ENCODE measurements at places on chromosomes 6 and 20.

DNA sequence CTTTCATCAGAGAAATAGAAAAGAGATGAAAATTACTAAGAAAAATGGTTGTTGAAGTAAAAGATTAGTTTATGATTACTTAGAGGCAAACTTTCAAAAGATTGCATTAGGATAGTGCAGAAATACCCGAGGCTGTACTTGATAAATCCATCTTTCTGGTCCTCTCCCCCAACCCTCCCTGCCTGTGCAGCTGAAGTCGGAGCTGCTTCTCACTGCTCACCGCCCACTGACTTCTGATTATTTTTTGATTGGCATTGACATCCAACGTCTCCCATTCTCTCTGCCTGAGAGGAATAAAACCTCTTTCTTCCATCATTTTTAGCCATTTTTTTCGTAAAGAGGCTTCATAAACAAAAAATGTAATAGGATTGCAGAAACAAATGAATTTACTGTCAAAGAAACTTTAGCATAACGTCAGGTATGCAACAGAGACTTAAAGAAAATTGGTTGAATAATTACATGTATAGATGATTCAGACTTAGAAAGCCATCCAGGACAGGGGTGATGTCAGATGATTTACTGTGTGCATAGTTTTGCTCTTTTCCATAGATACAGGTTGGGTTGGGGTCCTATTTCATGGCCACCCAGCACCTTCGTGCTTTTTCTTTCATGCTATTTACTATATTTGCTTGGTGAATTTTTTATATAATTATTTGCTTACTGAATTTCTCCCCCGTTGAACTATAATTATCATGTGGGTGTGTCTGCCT, 53.6 kb upstream of the EDN3 start:
- no peak for DNase-seq

DNA sequence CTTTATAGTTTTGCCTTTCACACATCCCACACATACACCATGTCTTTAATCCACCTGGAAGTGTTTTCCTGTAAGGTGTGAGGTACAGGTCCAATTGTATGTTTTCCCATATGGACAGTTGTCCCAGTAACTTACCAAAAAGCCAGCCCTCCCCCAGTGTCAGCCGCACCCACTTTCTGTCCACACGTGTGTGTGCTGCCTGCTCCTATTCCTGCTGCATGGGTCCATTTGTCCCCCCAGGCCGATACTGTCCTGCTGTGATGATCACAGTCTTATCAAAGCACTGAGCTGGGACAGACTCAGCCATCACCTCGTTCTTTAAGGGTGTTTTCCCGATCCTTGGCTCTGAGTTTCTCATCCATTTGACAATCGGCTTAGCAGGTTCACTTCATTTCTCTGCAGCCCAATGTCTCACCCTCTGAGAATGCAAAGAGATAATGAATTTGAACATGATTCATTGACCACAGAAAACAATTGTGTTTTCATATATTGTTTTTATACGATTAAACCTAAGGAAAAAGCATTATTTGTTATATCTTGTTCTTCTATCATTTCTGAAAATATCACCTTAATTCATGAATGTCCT, 9.6 kb downstream of the VSX1 start:
- DNase-seq = no peak

DNA sequence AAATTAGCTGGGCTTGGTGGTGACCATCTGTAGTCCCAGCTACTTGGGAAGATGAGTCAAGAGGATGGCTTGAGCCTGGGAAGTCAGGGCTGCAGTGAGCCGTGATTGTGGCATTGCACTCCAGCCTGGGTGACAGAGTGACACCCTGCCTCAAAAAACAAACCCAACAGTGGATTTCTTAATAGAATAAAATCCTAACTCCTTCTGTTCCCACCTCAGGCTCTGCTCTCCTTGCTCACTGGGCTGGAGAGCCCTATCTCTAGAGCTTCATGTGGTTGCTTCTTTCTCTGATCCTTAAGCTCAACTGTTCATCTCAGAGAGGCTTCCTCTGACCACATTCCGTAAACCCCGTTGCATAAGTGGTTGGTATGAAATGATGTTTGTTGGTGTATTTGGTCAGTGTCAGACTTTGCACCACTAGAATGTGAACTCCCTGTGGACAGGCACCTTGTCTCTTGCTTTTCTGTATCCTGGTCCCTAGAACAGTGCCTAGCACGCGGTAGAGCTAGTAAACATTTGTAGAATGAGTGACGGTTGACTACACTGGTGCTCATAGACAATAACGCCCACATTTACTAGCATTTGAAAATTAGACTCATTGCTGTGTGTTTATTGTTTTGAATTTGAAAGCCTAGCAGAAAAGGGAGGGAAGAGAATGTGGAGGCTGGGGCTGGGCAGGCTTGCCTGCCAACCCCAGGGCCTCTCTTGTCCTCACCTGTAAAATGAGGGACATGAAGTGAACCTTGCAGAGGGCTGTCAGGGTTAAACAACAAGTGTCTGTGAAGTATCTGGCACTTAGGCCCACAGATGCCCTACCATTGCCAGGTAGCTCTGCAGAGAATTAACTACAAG, 4.2 kb downstream of the MAPRE1 start:
- DNase-seq = no peak

DNA sequence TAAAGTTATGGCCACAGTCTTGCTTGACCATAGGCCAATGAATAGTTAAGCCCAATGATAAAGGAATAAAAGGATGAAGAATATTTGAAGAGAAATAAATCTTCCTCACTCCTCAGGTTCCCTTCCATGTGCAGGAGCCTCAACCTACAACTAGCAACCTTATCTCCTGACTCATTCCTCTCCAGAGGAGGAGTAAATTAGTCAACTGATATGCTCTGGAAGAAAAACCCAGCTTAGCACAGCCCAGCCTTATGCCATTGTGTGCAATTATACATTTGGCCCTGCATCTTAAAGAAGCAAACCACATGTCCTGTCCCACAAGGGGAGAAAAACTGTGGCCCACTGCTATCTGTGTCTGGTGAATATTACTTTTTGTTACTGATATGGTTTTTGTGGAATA, 82.1 kb downstream of the PHIP start:
- no peak for DNase-seq

DNA sequence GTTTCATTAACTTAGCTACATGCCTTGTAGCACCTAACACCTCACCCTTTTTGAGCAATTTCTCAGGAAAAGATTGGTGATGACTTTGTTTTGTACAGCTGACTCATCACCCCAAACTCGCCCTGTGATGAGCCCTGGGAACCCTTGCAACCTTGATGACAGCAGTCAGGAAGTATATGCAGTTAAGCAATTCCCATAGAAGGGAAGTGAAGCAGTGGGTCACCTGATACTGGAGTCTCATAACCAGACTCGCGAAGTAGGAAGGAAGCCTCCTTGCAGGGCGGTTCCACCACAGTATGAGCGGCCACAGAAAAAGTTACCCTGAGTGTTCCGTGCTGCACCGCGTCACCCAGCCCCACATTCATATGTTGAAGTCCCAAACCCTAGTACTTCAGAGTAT, 82.0 kb upstream of the EDN1 start:
- DNase-seq = peak; percentile 88

- DNase-seq = no peak
These were observed 72.3 kb downstream of the SLC16A10 start for GRCh38 chr6:111159633-111160032.

DNA sequence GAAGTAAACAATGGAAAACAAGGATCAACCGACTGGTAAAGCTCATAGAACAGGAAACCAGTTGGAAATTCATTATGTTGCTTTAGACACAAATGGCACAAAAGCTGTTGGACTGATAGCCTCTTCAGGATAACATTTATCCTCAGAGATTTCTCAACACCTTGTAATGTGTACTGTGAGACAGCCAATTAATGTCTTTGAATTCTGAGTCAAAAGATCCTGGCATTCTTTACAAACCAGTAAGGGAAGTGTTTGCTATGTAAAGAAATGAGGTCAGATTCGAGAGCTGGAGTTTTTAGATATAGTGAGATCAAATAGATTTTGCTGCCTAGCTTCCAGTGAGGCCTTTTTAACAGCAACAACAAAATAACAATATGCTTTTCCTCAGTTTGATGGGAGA, 439.2 kb downstream of the C6orf118 start:
- DNase-seq = no peak

DNA sequence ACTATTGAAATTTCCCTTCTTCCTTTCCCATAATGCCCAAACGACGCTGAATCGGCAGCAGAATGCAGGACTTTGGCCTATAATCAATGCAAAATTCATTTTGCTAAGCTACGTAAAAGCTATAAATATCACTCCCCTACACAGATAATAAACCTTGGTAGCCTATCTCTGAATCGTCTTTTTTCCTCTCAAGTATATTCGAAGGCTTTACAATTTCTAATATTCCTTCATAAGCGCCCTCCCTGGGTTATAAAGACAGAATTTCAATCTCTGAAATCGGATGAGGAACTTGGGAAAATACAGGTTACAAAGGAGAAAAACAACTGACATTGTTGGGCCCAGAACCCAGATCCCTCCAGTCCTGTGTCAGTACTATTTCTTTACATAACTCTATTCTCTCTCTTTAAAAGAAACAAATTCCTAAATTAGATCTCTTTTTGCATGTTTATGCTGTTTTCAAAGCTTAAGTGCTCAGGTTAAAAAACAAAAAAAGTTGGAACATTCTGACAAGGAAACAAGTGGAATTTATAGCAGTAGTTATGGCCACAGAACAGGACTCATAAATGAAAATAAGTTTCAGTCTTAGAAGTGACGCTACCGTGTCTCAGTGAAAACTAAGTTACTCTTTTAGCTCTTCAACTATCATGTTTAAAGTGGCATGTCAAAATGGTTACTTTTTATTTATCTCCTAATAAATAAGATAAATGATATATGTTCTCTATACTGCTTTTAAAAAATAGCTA, 84.5 kb downstream of the SESN1 start:
- DNase-seq = no peak

- DNase-seq = no peak
These were observed 302.7 kb downstream of the QKI start for GRCh38 chr6:163717106-163717764.

- DNase-seq = no peak
These were observed 37.6 kb downstream of the GPLD1 start for GRCh38 chr6:24451581-24452388.

DNA sequence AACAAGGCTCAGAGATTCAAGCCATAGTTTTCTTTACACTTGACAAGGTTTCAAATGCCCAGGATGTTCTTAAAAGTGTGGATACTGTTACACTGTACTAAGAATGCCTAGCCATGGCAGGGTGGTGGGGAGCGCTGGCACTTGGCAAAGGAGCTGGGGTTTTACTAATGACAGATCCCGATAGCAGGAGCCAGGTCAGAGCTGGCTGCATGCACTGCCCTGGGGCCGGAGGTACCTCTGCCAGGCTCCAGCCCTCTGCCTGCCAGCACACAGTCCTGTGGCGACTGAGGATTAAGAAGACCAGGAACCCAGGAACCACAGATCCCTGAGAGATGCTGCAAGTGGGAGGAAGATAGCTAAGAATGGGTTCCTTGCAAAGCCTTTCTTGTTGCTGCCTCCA, 260.3 kb downstream of the ALDH8A1 start:
- no peak for DNase-seq

GRCh38 chr6:9841886-9842725, 572.8 kb downstream of the TFAP2A start:
- DNase-seq = no peak

DNA sequence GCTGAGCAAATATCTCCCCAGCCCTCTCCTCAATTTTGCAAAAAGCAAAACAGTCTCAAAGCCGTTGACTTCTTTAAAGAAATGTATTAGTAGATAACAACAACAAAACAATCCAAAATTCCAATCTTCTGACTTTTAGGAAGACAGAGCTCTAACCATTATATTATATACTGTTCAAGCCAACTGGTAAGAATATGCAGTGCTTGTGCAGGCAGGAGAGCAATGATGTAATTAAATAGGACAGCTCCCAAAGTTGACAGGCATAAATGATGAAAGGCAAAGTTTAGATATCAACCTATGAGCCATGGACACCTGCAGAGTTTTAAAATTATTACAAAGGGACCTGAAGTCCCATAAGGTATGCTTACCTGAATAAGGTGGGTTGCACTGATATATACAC, 16.6 kb upstream of the CEP85L start:
- DNase-seq = no peak

DNA sequence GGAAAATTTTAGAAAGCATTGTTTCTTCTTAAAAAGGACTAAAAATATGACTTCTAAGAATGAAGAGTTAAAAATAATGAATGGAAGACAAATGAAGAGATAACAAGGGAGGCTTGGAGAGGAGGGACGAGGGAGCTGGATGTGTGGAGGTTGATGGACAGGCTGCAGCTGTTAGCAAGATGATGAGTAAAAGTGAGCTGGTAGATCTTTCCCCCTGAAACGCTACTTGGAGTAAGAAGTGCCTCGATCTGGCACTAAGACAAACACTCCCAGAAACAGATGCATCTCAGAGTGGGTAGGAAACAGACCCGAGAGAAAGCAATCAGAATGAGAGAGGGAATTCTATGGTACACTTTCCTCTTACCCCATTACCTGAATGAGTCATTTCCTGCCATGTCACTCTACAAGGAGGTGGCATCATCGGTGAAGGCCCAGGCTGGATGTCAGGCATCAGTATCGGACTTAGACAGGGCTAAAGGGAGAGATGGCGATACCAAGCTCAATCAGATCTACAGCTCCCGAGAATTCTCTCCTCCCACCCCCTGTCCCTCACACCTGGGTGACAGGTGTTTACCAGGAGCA, 154.1 kb upstream of the BMP2 start:
- no peak for DNase-seq

GRCh38 chr6:142489722-142490610, 188.2 kb downstream of the ADGRG6 start:
- DNase-seq = no peak

DNA sequence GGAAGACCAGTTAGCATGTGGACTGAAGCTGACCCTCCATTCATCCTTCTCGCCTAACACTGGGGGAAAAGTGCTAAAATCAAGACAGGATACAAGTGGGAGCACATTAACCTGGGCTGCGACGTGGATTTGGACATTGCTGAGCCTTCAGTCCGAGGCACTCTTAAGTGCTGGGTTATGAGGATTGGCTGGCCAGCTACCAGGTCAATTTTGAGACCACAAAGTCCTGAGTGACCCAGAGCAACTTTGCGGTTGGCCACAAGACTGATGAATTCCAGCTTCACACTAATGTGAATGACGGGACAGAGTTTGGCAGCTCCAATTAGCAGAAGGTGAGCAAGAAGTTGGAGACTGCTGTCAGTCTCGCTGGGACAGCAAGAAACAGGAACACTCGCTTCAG, 20.7 kb downstream of the FUCA2 start:
- DNase-seq = no peak

DNA sequence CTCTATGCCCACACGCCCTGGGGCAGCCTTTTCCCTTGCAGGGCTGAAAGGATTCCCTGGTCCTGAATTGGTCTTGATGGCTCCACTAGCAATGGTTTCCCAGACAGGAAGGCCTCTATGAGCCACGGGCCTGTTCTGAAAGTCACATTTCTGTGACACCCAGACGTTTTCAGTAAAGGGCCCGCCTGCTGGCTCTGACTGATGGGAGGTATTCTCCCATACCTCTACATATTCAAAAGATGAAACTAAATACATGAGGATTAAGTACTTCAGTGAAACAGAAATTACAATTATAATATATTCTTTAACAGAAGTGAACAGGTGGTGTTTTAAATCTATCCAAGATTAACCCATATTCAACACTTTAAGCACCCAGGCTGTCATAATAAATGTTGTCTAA, 629.8 kb downstream of the CDH26 start:
- DNase-seq = no peak

Data from Kasumi-1 (cell line).